ENCODE measurements at places on chromosomes 2 and 18. TPM values are rescaled to one million over a fixed set of nuclear protein-coding genes. Genes with fewer than 3 reads are reported as not detected.
A peak's percentile ranks its signal among the peaks of the same experiment; 100 is the strongest.

DNA sequence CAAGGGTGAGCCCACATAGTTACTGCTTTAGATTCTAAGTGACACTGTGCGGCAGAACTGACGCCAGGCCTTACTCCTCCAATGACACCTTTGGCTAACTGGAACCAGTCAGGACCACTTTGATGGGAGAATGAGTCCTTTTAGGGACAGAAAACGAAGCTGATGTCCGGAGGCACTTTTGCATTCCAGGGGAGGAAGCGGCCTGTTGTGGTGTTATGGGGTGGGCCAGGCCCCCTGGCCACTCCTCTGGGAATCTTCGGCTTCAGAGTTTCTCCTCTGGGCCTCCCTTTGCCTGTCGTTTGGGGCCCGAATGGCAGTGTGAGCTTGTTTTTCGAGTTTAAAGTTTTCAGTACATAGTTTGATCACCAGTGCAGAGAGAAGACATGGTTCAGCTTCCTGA is 65.9 kb downstream of the MBP start:
- DNase-seq, result no peak

- DNase-seq, result no peak
These were observed 123.6 kb upstream of the CDCA7 start for GRCh38 chr2:173231042-173231441.

- DNase-seq, result no peak
These were observed 50.5 kb downstream of the MRPL33 start for GRCh38 chr2:27822049-27822448.

DNA sequence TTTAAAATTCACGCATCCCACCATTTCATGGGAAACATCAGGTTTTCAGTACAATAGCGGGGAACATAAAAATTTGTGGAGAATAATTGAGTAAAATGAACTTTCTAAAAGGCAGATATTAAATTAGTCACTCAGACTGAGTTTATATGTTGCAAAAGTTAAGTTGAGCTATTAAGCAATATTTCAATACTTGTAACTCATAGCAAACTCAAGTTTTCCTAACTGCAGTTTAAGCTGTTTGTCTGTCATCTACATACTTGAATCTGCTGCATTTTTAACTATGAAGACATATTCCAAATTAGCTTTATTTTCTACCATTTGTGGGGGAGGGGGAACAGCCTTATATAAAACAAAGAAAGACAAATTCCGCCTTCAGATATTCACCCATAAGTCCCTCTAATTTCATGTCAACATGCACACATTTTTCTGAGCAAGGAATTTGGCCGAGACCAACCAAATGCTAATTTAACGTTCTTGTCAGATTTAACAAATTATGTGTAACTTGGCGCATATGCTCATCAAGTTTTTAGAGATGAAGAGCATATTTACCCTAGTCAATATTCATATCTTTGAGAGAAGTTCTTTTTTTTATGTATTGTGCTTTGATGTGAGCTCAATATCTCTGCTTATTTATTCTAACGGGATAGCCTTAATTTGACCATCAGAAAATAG is 462.9 kb downstream of the TXNL1 start:
- DNase-seq, result no peak

DNA sequence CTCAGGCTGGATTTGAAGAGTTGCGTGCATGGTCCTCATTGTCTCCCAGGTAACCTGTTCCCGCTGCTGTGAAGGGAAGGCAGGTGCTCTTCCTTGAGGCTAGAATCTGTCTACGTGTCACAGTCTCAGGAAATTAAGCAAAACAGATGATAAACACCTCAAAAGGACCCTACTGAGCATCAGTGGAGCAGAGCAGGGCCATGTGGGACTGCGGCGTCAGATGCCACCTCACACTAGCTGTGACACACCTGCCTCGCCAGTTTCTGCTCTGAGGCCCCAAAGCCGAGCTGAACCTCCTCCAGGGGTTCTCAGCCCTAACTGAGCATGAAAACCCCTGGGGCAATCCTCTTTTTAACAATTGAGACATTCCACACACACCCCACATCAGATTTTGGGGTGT is 2.0 kb downstream of the C2orf92 start:
- DNase-seq, result no peak

DNA sequence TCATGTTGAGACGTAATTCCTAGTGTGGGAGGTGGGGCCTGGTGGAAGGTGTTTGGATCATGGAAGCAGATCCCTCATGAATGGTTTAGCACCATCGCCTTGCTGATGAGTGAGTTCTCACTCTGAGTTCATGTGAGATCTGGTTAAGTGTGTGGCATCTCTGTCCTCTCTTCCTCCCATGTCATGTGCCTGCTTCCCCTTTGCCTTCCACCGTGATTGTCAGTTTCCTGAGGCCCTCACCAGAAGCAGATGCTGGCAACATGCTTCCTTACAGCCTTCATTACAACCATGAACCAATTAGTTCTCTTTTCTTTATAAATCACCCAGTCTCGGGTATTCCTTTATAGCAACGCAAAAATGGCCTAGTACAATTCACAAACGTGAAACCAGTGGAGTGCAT is 14.6 kb upstream of the MCM6 start:
- DNase-seq, result no peak

GRCh38 chr2:61419129-61419528 is 51.8 kb downstream of the USP34 start:
- no peak for DNase-seq

GRCh38 chr2:41963661-41964525 is 83.9 kb upstream of the PKDCC start:
- no peak for DNase-seq

GRCh38 chr2:128789221-128789620 is 470.6 kb upstream of the HS6ST1 start:
- no peak for DNase-seq

GRCh38 chr2:98822301-98823164 is 91.6 kb upstream of the MGAT4A start:
- no peak for DNase-seq

- no peak for DNase-seq
These were observed 228.6 kb downstream of the SETBP1 start for GRCh38 chr18:44909191-44909719.

- DNase-seq, result no peak
These were observed 337.4 kb downstream of the LPIN1 start for GRCh38 chr2:12083713-12084419.

GRCh38 chr2:212013626-212014025 is 525.0 kb downstream of the ERBB4 start:
- DNase-seq, result no peak

- DNase-seq, result no peak
These were observed 5.0 kb upstream of the ATP9B start for GRCh38 chr18:79064228-79064627.

GRCh38 chr2:117470311-117471095 is 344.0 kb upstream of the DDX18 start:
- peak; percentile 92 for DNase-seq

DNA sequence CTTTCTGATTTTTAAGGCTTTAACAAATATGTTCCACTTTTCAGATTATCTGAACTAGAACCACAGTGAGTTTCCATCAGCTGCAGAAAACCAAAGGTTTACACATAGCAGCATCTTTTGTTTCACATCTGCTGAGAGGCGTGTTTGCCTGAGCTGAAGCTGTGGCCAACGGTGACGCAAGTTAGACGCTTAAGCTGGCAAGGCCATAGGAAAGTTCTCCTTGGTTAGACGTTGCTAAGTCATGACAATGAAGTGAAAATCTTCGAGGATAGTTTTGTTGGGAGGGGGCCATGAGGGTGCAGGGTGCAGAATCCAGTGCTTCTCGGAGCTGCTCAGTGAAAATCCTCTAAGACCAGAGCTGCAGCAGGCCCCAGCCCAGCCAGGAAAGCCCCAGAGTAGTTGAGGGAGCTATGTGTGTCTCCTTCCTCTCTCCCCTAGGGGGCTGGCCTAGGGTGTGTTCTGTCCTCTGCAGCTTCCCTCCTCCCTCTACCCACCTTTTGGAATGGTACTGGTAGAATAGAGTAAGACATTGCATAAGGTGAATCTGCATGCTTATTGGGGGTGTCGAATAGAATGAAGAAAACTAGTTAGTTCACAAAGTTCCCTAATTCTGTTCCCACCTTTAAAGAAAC is 105.4 kb downstream of the FHOD3 start:
- no peak for DNase-seq

- no peak for DNase-seq
These were observed 4.7 kb downstream of the ESPNL start for GRCh38 chr2:238104691-238105371.

GRCh38 chr2:201618744-201619662 is 24.3 kb downstream of the TMEM237 start:
- no peak for DNase-seq

DNA sequence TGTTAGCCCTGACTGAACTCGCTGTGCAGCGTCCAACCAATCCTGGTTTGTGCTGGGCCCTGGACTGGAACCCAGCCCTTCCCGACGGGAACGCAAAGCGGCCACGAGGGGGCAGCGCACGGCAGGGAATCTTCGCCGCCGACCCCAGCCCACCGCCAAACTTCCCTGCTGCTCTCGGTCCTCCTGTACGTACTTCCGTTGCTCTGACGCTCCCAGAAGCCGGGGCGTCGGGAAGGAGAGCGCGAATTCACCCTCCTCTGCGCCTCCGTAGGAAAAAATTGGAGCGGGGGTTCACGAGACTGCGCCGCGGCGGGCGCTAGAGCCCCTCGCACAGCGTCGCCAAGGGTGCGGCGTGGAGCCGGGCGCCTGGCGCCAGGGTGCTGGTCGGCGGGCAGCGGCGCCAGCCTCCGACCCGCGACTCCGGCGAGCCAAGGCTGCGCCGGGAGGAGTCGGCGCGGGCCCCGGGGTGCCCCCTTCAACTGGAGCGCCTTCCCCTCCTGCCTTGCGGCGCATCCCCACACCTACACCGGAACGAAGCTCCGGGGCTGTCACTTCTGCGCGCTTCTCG is 873 bp upstream of the SH3RF3 start:
- DNase-seq, result peak; percentile 72

- no peak for DNase-seq
These were observed 27.7 kb upstream of the DNMT3A start for GRCh38 chr2:25369439-25369838.

- DNase-seq, result no peak
These were observed 740 bp downstream of the CHMP3 start for GRCh38 chr2:86562485-86562921.

- DNase-seq, result no peak
These were observed 172.0 kb downstream of the MIB1 start for GRCh38 chr18:21912339-21913239.

DNA sequence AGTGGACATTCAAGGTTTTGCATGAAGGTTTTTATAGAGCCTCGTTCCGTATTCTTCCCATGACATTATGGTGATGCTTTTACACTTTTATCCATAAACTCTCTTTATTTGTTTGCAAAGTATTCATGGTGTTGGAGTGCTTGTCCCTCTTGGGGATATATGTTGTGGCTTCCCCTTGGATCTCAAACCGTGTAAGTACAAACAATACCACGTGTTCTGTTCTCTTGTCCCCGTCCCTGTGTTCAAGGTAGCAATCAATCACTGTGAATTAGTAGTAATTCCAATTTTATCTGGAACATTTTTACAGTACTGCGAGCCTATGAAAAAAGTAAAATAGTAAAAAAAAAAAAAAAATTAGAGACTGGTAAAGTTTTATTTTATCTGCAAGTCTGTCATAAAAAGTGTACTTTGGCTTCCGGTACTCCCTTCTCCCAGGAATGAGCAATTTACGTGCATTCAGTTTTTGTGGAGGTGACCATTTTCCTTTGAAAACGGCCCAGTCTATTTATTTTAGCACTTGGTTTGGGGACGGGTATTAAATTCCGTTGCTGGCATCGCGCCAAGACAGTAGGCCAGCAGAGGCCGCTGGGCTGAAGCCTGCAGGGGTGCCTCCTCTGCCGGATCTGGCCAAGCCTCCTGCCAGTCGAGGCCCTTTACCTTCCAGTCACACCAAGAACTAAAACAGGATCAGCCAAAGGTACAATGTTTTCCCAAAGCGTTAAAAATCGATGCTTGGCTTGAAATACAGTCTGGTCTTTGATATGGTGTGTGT is 175.7 kb downstream of the SOCS6 start:
- no peak for DNase-seq

- DNase-seq, result no peak
These were observed 54.8 kb downstream of the KCNS3 start for GRCh38 chr2:17933256-17933655.

DNA sequence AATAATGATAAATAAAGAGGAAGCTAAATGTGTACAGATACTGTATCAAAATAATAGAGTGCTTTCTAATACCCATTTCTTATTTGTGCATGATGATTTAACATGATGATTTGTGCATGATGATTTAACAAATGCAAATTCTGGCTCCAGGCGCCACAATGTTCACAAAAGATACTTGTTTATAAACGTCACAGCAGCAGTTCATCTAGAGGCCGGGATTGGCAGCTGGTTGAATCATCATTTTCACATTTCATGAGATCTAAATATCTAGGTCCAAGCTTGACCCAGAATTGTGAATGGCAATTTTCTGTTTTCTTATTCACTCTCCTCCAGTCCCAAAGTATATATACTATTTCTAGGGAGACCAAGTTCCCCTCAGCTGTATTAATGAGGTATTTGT is 322.0 kb downstream of the SUCLG1 start:
- no peak for DNase-seq

- no peak for DNase-seq
These were observed 159.7 kb downstream of the CD226 start for GRCh38 chr18:69787825-69788547.

GRCh38 chr2:121804997-121805765 is 49.7 kb downstream of the TSN start:
- DNase-seq, result peak; percentile 46

- DNase-seq, result no peak
These were observed 13.0 kb downstream of the XDH start for GRCh38 chr2:31401580-31401979.

- no peak for DNase-seq
These were observed 30.6 kb downstream of the TMEM17 start for GRCh38 chr2:62475172-62476011.

DNA sequence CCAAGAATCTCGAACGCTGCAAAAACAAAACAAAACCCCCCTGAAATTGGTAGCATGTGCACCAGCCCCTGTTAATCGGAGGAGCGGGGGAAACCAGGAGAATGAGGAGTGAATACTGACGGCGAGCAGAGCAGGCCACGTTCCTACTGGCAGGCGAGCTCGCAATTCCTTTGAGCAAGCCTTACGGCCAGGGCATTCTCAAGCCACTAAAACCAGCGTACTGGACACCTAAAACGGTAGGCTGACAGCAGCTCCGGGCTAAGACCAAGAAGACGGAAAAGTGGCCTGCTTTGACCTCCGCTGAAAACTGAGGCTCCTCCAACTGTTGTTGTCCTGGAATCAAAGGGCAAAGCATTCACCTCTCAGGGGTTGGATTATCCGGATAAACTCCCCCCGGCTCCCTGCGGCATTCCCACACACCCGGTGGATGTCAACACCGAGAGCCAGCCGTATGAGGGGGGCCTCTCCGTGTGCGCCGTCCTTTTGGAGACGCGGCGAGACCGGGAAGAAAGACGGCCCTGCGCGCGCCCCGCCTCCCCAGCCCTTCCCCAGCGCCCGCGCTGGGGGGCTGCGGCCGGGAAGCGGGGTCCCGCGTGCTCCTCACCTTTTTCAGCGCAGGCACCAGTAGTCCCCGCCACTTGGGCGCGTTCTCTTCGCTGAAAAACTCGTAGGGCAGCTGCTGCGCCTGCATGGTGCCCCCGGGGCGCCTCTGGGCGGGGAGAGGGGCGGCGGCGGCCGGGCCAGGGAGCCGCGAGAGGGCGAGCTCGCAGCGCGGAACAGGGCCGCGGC is 925 bp downstream of the SOS1 start:
- peak; percentile 86 for DNase-seq

The CCBE1 gene
- total RNA-seq, result not detected

The RESP18 gene
- total RNA-seq, result not detected

The STK11IP gene
- 24.0 TPM for total RNA-seq

The GPR39 gene
- not detected for total RNA-seq

The MYO7B gene
- total RNA-seq, result 3.0 TPM

The COBLL1 gene
- 0.04 TPM for total RNA-seq

The TNS1 gene
- total RNA-seq, result 1.7 TPM

The ST8SIA5 gene
- 0.25 TPM for total RNA-seq

The PSMA8 gene
- not detected for total RNA-seq

The CHST9 gene
- total RNA-seq, result not detected

The SLC39A10 gene
- total RNA-seq, result 55.1 TPM

The PSTPIP2 gene
- not detected for total RNA-seq

Measured in Karpas-422 (cell line).